ENCODE measurements at places on chromosomes 7 and 10.

GRCh38 chr10:25901199-25901598, 32.8 kb upstream of the MYO3A start:
- no peak for DNase-seq

- no peak for DNase-seq
Observed at GRCh38 chr10:3782146-3782450, 2.9 kb downstream of the KLF6 start.

DNA sequence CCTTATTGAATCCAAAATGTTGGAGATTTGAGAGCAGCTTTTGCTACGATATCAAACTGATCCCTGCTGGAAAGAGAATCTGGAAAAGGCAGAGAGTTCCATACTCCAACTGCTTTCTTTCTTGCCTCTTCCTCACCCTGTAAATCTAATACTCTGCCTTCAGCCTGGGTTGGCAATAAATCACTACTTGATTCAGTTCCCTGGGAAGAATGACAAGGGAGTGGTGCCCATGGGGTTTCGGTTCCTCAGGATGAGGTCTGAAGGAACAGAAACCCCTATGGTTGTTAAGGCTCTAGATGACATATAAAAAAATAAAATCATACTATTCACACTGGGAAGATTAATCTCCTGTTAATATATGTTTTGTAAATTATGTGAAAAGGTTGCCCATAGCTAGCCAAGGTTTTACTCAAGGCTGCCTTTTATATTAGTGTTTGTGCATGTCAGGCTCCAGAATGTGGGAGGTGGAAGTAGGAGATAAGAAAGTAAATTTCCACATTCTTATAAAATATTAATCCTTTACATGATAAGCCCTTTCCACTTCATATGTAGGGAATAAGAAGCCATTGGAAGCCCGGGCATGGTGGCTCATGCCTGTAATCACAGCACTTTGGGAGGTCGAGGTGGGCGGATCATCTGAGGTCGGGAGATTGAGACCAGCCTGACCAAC, 106.2 kb upstream of the CACNA2D1 start:
- DNase-seq: no peak

DNA sequence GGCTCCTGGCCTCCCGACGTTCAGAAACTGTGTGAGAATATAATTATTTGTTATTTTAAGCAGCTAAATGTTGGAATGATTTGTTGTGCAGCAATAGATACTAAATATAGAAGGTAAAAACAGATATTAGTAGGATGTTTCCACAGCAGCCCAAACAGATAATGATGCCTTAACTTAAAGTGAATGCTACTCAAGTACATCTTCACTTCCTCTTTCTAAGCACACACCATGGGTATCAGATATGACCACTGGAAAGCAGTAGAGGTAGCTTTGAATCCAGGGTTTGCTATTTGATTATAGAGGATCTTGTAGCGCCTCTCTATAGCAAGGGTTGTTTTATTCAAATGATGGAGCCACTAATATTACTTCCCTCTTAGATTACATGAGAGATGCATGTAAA, 38.2 kb upstream of the BET1 start:
- no peak for DNase-seq

GRCh38 chr10:3034616-3035015, 32.7 kb upstream of the PFKP start:
- DNase-seq: no peak

DNA sequence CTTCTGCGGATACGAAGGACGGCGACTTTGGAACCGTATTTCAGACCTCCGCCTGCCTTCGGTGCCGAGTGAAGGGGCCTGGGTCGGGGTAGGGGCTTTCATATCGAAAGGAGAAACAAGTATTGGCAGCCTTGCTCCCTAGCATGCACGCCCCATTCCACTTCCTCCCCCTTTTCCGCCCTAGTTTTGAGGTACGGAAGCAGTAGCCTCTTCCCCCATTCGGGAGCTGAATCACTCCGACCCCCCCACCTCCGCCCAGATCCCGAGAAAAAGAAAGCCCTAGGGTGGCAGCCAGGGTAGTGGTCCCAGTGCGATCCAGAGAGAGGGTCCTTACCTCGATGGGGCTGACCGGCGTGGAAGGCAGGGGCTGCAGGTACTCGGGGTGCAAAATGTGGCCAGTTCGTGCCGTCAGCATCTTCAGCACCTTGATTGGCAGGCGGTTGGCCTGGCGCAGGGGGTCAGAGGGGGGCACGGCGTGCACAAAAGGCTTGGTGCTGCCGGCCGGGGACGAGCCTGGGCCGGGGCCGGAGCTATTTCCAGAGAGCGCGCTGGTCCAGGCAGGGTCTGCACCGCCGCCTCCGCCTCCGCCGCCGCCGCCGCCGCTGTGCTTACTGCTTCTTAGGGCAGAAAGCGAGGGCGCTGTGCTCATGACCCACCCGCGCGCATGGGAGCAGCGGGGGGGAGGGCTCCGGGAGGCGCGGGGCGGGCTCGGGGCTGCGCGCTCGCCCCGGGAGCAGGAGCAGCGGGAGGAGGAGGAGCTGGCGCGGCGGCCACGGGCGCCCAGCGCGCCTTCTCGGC, 594 bp downstream of the ZNF503 start:
- DNase-seq: no peak

- DNase-seq: no peak
Observed at GRCh38 chr7:44287488-44288380, 37.7 kb downstream of the CAMK2B start.
